ENCODE measurements at places on chromosomes 16 and 17.
A peak's percentile ranks its signal among the peaks of the same experiment; 100 is the strongest.

DNA sequence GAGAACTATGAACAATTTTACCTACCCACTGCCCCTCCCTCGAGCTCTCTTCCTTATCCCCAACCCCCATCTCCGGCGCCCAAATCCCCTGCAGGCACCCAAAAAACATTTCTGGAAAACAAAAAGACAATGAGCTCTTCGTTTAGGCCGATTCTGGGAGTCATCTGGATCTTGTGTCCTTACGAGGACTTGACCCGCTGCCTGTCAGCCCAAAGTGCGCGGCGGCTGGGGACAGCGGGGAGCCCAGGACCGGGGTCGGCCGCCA, 524 bp downstream of the STRADA start:
- DNase-seq: no peak
- no peaks in the 10 kb centered on the region for H3K27me3 ChIP-seq
- peaks cover 15% of the 10 kb centered on the region for H3K4me1 ChIP-seq
- peak overlapping the region; percentile 91 for H3K4me3 ChIP-seq

DNA sequence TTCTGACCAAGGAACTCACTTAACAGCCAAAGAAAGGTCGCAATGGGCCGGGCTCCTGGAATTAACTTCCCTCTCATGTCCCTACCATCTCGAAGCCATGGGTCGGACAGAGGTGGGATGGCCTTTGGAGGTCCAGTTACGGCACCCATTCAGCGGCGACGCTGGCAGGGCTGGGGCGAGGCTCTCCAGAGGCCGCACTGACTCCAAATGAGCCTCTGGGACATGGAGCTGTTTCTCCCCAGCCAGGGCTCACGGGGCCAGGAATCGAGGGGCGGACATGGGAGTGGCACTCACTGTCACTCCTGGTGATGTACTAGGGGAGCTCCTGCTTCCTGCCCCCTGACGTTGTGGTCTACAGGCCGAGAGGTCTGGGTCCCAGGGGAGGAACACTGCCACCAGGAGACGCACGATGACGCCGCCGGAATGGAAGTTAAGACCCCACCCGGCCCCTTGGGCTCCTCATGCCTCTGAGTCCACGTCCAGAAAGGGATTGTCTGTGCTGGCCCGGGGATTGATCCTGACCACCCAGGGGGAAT, 60.7 kb upstream of the METRNL start:
- no peak overlapping the region for H3K4me3 ChIP-seq
- no peak overlapping the region for H3K27ac ChIP-seq
- H3K27me3 ChIP-seq: no peaks in the 10 kb centered on the region
- H3K36me3 ChIP-seq: no peaks in the 10 kb centered on the region

DNA sequence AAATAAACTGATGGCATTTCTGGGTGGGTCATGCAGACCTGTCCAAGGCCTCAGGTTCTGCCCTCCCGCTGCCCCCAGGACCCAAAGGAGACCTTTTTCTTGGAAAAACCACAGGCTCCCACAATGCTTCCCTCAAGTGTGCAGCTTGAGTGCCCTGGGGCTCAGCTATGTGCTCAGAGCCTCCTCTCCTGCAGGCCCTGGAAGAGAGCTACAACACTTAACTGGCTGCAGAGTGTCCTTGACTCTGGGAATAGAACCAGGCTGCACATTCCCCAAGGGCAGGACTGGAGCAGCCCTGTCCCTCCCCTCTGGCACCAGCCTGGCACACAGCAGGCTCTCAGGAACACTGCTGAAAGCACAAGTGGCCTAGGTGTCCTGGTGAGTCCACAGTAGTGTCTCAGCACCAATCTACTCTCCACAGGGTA, 4.8 kb upstream of the SREBF1 start:
- no peaks in the 10 kb centered on the region for H3K36me3 ChIP-seq
- peak overlapping the region; percentile 43 for H3K4me3 ChIP-seq
- peaks cover 61% of the 10 kb centered on the region for H3K4me1 ChIP-seq
- no peak for DNase-seq

DNA sequence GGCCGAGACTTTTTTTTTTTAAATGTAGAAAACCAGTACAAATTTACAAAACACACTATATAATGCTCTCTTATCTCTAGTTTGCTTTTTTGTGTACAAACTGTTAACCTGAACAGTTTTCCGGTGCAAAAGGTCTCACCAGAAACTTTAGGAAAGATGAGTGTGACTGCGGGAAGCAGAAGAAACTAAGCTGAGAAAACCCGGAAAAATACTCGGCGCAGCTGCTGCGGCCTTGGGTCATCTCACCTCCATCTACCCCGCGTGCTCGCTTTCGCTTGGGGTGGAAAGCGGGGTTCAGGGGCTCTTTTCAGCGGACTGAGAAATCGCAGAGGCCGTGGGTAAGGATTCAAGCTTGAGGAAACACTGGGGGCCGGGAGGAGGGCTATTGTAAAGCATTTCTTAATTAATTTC, 1.8 kb downstream of the SALL1 start:
- DNase-seq: no peak
- H3K36me3 ChIP-seq: no peaks in the 10 kb centered on the region
- H3K27ac ChIP-seq: no peak overlapping the region
- H3K4me1 ChIP-seq: no peaks in the 10 kb centered on the region
- no peak overlapping the region for H3K4me3 ChIP-seq
- peaks cover 4% of the 10 kb centered on the region for H3K27me3 ChIP-seq

DNA sequence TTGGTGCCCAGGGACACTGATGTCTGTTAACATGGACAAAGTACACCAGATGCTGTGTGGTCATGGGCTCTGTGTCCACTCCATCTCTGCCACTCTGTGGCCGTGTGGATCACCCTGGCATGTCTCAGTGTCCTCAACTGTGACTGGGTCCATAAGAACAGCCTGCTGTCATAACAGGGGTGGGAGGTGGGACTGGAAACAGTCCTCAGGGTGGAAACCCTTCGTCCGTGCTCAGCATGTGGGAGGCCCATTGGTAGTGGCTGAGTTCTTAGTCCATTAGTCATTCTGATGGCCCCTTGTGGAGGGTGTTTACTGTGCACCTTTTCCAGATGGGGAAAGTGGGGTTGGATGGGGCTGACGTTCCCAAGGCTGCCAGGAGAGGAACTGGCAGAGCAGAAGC, 12.8 kb downstream of the FLYWCH2 start:
- no peaks in the 10 kb centered on the region for H3K36me3 ChIP-seq
- no peaks in the 10 kb centered on the region for H3K27me3 ChIP-seq
- no peak for DNase-seq
- H3K27ac ChIP-seq: no peak overlapping the region

- H3K27ac ChIP-seq: no peak overlapping the region
- H3K4me1 ChIP-seq: peaks cover 5% of the 10 kb centered on the region
- H3K36me3 ChIP-seq: peaks cover 20% of the 10 kb centered on the region
- no peak overlapping the region for H3K4me3 ChIP-seq
Observed at GRCh38 chr16:19227643-19228042, 57.9 kb upstream of the CLEC19A start.

DNA sequence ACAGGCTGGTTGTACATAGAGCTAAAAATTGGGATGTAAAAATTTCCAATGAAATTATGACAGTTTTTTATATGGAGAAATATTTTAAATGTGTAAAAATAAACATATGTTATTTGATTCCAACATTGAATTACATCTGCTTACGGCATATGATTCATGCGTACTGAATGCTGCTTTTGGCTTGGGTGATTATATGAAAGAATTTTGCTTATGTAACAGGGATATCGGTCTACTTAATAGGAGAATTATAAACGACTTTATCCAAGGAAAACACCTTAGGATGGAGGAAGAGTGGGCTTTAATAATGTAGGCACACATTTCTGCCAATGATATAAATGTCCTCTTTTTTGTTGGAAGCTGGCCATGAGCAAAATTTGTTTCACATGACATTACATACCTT, 197.3 kb upstream of the GOT2 start:
- H3K4me1 ChIP-seq: no peaks in the 10 kb centered on the region
- H3K36me3 ChIP-seq: no peaks in the 10 kb centered on the region
- H3K27ac ChIP-seq: no peak overlapping the region
- no peak for DNase-seq
- peaks cover 8% of the 10 kb centered on the region for H3K27me3 ChIP-seq

GRCh38 chr17:75970011-75970523, 8.9 kb downstream of the ACOX1 start:
- H3K36me3 ChIP-seq: 0 out of 2 replicates have a peak, but pooled peaks cover 4% of the 10 kb centered on the region
- H3K4me3 ChIP-seq: no peak overlapping the region
- H3K4me1 ChIP-seq: peaks cover 10% of the 10 kb centered on the region
- DNase-seq: no peak
- no peaks in the 10 kb centered on the region for H3K27me3 ChIP-seq
- H3K27ac ChIP-seq: peak overlapping the region; percentile 56

DNA sequence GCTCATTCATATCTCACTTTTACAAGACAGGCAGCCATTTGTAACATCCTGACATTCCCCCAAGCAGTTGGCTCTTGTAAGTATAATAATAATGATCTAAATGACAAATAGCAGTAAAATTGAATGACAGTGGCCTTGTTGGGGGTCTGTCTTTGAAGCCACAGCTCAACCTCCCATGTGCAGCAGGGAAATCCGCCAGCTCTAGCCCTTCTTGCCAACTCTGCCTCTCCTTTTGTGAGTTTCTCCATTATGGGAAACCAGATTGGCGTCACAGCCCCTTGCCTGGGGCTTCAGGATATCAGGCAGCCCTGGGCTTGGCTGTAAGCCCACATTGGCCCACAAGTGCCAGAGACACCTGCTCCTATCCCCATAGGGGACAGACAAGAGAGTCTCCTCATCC, 70.4 kb upstream of the CACNG5 start:
- H3K27ac ChIP-seq: no peak overlapping the region
- no peak overlapping the region for H3K4me3 ChIP-seq
- no peaks in the 10 kb centered on the region for H3K36me3 ChIP-seq
- H3K27me3 ChIP-seq: no peaks in the 10 kb centered on the region

DNA sequence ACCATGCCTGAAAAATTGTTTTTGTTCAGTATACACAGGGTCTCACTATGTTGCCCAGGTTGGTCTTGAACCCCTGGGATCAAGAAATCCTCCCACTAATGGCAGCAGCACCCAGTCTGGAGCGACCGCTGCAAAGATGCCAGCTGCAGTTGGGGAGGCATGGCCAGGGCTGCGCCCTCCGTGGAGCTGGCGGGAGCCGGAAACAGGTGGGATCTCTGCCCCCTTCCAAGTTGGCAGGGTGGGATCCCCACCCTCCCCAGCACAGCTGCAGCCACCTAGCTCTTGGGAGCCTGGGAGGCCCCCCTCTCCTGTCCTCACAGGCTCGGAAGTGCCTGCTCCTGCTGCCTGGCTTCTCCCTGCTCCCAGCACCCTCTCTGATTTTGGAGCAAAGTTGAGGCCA, 176.8 kb downstream of the ZNF423 start:
- no peaks in the 10 kb centered on the region for H3K4me1 ChIP-seq
- no peak for DNase-seq
- no peak overlapping the region for H3K27ac ChIP-seq
- H3K4me3 ChIP-seq: no peak overlapping the region

DNA sequence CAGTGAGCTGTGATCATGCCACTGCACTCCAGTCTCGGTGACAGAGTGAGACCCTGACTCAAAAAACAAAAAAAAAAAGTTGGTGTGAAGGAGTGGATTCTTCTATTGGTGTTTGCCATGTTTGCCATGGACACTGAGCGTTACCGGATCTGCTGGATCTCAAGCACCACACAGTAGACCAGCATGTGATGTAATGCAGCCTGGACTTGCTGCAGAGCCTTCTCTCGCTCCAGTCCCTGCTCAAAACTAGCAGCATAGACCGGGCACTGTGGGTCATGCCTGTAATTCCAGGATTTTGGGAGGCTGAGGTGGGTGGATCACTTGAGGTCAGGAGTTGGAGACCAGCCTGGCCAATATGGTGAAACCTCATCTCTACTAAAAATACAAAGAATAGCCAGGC, 50.4 kb downstream of the BCL7C start:
- H3K27ac ChIP-seq: no peak overlapping the region
- no peak for DNase-seq
- no peak overlapping the region for H3K4me3 ChIP-seq
- no peaks in the 10 kb centered on the region for H3K36me3 ChIP-seq
- H3K4me1 ChIP-seq: peaks cover 9% of the 10 kb centered on the region

- H3K27ac ChIP-seq: no peak overlapping the region
- peak; percentile 77 for DNase-seq
- no peaks in the 10 kb centered on the region for H3K27me3 ChIP-seq
- no peak overlapping the region for H3K4me3 ChIP-seq
- no peaks in the 10 kb centered on the region for H3K36me3 ChIP-seq
- H3K4me1 ChIP-seq: no peaks in the 10 kb centered on the region
Observed at GRCh38 chr17:39213852-39214251, 11.9 kb downstream of the STAC2 start.

- DNase-seq: no peak
- H3K4me3 ChIP-seq: no peak overlapping the region
- no peaks in the 10 kb centered on the region for H3K4me1 ChIP-seq
Observed at GRCh38 chr17:33267851-33268548, 25.1 kb downstream of the ASIC2 start.

GRCh38 chr17:28279411-28279810, 39.6 kb upstream of the TMEM97 start:
- no peaks in the 10 kb centered on the region for H3K36me3 ChIP-seq
- no peak overlapping the region for H3K4me3 ChIP-seq
- H3K27me3 ChIP-seq: peaks cover 11% of the 10 kb centered on the region
- peaks cover 34% of the 10 kb centered on the region for H3K4me1 ChIP-seq
- DNase-seq: no peak
- H3K27ac ChIP-seq: no peak overlapping the region

DNA sequence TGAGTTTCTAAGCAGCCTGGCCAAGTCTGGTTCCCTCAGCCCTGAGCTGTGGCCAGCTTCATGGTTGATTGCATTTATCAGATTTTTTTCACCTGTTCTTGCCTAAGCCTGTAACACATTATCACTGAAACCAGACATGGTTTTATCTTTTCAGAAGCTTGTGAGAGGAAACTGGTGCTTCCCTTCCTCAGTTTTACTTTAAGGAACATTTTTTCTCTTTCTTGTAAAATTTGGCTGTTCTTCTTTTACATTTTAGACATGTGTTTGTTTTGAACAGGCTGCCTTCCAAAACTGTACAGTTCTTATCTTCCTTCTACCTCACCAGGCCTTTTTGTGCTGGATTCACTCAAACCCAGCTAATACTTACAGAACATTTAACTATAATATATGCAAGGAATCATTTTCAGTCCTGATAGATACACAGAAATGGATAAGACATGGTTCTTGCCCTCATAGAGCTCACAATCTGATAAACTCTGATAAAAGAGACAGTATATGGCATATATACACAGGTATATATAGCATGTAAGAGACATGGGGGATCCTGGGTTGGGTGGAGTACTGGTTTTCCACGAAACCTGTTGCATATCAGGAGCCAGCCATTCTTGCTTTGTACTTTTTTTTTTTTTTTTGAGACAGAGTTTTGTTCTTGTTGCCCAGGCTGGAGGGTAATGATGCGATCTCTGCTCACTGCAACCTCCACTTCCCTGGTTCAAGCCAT, 44.5 kb downstream of the ZNRF1 start:
- H3K36me3 ChIP-seq: peaks cover 6% of the 10 kb centered on the region
- no peaks in the 10 kb centered on the region for H3K27me3 ChIP-seq
- H3K4me3 ChIP-seq: no peak overlapping the region
- H3K27ac ChIP-seq: peak overlapping the region; percentile 81
- H3K4me1 ChIP-seq: peaks cover 69% of the 10 kb centered on the region

GRCh38 chr16:29158785-29159184, 173.9 kb downstream of the LAT start:
- no peak for DNase-seq
- no peaks in the 10 kb centered on the region for H3K36me3 ChIP-seq
- H3K27ac ChIP-seq: no peak overlapping the region
- no peaks in the 10 kb centered on the region for H3K27me3 ChIP-seq
- no peak overlapping the region for H3K4me3 ChIP-seq

Measured in PC-9 (cell line).